NCI-H1092 (cell line): ENCODE measurements at places on chromosomes 6 and 20.

DNA sequence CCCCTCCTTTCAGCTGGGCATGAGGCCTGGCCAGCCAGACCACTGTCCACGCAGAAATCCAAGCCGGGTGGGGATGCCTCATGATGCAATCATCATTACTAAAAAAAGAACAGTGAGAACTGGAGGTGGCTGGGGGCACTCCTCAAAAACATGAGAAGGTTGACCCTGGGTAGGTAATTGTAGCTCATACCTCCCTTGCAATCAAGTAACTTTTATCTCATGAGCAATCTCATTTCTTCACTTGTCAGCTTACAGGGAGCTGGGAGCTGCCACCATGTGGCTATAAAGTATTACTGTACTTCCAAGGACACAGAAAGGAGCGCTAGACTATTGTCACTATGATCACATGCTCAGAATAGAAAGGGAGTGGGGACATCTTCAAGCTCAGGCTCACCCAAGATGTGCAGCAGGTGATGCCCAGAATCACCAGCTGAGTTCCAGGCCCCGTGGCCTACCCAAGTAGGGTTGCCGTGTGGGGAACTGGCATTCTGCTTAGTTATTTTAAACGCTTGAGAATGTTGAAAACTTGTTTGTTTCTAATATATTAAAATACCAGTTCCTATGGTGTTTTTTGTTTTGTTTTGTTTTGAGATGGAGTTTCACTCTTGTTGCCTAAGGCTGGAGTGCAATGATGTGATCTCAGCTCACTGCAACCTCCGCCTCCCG lies 3.0 kb upstream of the CDH26 start:
- DNase-seq, result no peak

DNA sequence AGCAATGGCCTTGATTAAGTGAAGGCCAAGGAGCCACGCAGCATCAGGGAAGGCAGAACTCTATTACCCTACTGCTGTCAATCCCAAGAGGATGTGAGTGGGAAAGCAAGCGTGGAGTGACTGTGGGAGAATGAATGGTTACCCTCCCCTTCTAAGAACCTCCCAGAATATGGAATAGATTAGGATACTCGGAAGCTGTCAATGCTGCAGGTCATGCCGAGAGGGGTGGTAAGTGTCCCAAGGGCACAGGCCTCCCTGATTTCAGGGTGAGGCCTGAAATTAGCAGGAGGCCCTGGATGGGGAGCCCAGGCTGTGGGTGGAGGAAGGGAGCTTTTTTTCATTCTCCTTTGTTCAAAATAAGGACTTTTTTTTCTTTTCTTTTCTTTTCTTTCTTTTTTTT lies 179.9 kb upstream of the JAG1 start:
- DNase-seq, result no peak

- no peak for DNase-seq
Measured at GRCh38 chr6:83592770-83593394, 80.5 kb downstream of the PRSS35 start.

DNA sequence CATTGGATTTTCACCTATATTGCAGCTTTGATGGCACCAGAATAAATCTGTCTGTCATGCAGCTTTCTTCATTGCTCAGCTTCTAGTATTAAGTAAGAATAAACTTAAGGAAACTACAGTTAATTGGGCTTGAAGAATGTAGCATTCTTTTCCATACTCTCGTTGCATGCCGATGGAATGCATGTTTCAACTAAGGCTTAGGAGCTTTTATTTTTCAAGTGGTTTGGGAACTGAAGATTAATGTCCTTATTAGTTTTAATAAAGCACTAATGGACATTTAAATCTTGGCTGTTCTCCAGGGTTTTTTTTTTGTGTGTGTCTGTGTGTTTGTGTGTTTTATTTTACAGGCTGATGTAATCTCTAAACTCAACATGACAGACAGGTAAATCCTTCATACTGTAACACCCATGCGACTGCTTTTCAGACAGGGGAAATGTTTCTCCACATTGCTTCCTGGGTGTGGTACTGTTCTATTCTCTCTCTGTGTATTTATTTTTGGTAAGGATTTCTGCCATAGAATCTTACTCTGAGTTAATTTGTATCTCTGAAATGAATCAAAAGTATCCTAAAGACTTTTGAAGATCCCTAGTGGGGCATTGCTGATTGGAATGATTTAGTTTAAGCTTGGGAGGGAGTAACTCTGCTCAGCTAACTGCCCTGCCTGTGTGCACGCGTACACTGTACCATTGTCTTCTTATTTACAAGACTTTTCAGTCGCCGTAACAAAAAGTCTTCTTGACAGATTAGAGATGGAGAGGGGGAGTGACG lies 38.0 kb downstream of the SLC9A8 start:
- DNase-seq, result no peak

- DNase-seq, result peak; percentile 26
Measured at GRCh38 chr20:12372557-12372956, 454.9 kb downstream of the BTBD3 start.

DNA sequence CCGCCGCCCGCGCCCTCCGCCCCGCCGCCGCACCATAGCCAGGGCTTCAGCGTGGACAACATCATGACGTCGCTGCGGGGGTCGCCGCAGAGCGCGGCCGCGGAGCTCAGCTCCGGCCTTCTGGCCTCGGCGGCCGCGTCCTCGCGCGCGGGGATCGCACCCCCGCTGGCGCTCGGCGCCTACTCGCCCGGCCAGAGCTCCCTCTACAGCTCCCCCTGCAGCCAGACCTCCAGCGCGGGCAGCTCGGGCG lies 1.5 kb downstream of the FOXC1 start:
- no peak for DNase-seq
